Smooth muscle cell of bladder (primary cell): ENCODE measurements at places on chromosomes 2 and 18. TPM values are rescaled to one million over a fixed set of nuclear protein-coding genes. Genes with fewer than 3 reads are reported as not detected.

The GPR35 gene
- total RNA-seq, result 0.28 and 0.74 TPM in 2 replicates

The ABCB11 gene
- total RNA-seq, result not detected in 2 replicates

The CBLN2 gene
- under 0.01 TPM in 1 of 2 replicates, not detected in the other for total RNA-seq

The ATOH8 gene
- 29.3 and 72.5 TPM in 2 replicates for total RNA-seq

The HOXD10 gene
- under 0.01 and 0.18 TPM in 2 replicates for total RNA-seq

The CNTNAP5 gene
- total RNA-seq, result not detected in 2 replicates

The SCN7A gene
- total RNA-seq, result 0.09 and 0.14 TPM in 2 replicates
